ENCODE measurements at places on chromosomes 3 and 15.
A peak's percentile ranks its signal among the peaks of the same experiment; 100 is the strongest.

DNA sequence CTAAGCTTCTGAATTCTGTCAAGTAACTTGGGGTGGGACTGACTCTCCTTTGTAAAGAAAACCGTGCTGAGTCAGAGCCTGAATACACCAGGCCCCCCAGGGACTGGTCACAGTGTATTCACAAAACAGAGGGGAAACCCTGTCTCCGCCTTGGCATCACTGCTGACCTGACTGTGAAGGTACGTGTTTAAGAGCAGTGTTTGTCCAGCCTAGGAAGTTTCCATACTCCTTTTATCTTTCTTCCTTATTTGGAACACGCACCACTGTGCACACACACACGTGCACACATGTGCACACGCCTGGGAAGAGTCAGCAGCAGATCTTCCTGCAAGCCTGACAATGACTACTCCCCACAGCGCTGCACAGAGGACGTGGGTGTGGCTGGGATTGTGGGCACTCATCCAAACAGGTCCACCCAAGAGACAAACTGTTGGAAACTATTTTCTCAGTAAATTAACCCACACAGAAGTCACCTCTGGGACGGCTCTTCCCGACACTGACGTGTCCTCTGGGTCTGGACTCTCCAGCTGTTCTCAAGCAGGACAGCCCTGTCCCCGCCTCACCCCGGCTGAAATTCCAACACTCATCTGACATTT lies 87.7 kb downstream of the ATP10A start:
- peak; percentile 22 for DNase-seq

GRCh38 chr3:186638259-186638658 lies 1.9 kb upstream of the FETUB start:
- DNase-seq: no peak

DNA sequence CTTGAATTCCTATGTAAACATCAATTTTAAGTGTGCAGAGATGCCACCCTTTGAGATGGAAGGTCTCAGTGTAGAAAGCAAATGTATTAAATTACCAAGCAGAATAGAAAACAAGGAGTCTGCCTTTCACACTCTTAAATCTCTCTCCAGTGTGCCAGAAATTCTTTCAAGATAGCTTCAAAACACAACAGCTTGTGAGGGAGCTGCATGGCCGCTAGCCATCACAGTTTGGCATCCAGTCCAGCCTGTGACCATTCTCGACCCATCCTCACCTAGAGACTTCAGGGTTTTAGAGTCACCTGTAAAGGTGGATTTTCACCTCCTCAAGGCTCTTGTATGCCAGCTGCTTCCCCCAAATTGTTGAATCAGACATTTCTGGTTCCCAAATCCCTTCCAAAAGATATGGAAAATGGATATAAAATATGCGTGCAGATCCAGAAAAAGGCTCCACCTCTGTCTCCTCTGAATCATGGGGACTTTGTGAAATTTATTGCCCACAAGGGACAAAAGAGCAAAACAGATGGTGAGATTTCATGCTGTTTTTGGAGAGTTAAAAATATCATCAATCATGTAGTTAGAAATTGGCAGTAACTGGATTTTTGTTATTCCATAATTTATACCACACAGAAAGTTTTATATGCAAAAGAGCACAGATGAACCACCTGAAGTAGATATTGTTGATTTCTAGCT lies 114.2 kb upstream of the THRB start:
- DNase-seq: no peak

DNA sequence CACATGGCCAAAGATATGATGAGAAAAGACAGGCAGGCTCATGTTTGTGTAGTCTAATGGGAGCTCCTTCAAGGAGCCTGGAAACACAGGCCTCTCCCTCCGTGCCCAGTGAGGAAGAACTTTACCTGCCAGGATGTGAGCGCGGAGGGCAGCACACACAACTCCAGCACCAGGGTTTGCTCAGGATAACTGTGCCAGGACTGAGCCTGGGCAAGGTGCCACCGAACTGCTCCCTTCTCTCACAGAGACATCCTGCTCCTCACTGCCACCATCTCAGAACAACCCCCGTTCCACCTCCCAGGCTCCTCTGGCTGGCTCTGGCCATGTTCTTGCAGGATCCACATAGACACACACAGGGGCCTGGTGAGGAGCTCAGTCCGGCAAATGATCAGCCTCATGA lies 87.4 kb downstream of the NUP210 start:
- DNase-seq: no peak

- no peak for DNase-seq
Measured at GRCh38 chr15:33780011-33780768, 188.1 kb upstream of the CHRM5 start.

- no peak for DNase-seq
Measured at GRCh38 chr3:114554731-114555130, 260.9 kb downstream of the TIGIT start.

DNA sequence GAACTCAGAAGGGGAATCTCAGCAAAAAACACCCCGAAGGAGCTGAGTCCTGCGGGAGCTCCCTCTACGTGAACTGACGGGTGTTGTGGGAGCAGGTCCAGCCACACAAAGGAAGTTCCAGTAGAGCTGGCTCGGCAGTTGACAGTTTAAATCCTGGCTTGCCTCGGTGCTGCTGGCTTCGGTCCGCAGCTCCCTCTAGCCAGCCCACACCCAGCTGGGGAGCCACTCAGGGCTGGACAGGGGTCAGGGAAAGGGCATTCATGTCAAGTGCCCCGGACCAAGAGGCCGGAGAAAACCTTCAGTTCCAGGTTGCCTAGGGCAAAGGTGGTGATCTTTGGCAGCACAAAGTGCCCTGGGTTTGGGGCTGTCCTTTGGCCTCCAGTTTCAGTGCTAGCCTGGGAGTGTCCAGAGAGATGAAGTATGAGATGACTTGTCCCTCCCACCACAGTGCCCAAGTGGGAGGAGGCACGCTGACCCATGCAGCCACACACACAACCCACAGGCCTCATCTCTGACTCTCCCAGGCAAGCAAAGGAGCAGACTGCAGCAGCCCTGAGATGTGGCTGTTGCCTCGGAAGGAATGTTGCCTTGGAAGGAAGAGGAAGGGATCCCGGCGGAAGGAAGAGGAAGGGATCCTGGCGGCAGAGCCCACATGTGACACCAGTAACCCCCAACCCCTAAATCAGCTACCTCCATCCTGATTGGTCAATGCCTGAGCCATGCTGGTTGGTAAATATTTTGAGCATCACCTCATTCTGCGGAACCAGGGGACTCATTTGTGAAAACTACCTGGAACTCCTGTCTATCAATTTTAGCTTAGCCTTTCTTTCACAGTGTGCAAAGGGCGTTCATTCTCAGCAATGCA lies 13.9 kb upstream of the ANPEP start:
- DNase-seq: no peak

- no peak for DNase-seq
Measured at GRCh38 chr15:99719096-99719541, 14.1 kb downstream of the LYSMD4 start.

All from putamen (tissue), 1 donor.